ENCODE measurements at places on chromosomes 6 and 20.

DNA sequence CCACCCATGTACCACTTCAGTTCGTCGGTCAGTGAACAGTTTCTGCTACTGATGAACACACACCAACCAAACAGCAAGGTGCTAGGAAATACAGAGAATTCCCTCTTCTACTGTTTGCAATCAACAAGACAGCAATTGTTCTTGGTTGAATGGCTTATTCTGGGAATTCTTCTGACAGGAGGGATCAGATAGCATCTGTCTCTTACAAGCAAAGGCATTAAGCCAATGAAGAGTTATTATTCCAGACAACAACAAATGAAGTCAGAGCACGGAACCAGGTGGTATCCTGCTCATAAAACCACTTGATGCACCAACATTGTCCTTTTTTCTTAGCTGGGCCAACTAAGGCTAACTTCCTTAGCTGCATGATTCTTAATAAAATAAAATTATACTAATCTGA, 37.8 kb downstream of the PTPRK start:
- no peak for DNase-seq

- DNase-seq: no peak
Measured at GRCh38 chr6:144094731-144095133, 641 bp downstream of the SF3B5 start.

DNA sequence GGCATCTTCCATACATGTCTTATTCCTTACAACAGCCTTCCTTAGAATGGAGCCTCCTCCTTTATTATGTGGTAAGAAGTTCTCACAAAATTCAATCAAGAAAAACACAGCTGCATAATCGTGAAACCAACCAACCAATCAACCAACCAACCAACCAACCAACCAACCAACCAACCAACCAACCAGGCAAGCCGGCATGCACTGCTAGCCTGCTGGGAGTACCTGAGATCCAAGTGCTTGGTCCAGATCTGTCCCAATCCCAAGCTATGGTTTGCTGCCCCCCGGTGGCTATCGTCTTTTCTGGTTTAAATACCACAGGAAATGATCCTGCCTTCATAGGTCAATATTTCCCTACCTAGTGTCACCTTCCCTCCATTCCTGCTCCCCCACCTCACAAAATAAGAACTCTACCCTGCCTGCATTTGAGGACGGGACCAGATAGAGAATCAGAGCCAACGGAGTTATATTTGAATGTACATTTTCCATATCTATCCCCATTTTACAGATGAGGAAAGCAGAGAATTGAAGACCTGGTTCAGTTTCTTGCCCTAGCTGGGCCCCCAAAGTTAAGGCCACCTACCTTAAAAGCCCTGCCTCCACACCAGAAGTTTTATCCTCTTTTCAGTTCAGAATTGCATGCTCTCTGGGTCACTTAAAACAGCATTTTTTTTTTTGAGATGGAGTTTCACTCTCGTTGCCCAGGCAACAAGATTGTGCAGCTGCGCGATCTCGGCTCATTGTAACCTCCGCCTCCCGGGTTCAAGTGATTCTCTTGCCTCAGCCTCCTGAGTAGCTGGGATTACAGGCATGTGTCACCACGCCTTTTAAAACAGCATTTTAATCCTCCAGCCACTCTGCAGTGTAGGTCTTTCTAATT, 27.1 kb downstream of the RAB44 start:
- DNase-seq: peak; percentile 48

GRCh38 chr6:112571488-112572270, 224.5 kb downstream of the RFPL4B start:
- DNase-seq: no peak

GRCh38 chr6:170198298-170198697, 92.6 kb downstream of the DLL1 start:
- DNase-seq: no peak

DNA sequence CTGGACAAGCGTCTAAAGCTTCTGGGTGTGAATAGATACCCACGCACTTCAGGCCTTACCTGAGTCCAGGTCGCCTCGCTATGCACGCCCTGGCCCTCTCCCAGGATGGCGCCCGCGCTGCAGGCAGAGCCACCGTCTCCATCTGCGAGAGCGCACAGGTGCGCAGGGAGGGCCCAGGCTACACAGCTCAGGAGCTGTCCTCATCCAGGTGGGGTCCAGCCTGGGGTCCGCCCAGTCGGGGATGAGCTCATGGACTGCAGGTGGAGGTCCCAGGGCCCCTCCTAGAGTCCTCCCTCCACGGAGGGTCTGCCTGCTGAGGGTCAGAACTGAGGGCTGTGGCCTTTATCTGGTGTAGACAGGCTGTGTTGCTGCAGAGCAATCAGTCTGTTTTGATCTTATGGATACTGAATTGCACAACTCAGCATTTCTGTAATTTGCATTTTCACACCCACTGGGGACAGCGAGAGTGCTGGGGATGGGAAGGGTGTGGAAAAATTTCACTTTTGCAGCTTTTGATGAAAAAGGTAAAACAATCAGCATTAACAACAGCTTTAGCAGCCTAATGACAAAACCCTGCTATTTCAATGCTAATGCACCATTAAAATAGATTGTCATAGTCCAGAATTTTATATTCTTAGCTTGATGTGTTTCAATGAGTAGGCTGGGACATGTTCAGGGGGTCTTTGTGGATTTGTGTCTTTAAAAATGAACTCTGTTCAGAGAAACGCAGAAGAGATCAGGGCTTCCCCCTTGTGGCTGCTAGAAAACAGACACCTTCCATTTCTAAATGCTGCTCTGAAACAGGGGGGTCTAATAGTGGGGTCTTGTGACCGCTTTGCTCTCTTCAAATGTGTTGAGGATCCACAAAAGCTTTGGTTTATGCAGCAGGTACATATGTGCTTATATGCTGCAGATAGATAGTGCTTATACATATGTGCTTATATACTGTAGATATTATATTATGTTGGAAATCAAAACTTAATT, 77.8 kb upstream of the PHACTR3 start:
- no peak for DNase-seq

DNA sequence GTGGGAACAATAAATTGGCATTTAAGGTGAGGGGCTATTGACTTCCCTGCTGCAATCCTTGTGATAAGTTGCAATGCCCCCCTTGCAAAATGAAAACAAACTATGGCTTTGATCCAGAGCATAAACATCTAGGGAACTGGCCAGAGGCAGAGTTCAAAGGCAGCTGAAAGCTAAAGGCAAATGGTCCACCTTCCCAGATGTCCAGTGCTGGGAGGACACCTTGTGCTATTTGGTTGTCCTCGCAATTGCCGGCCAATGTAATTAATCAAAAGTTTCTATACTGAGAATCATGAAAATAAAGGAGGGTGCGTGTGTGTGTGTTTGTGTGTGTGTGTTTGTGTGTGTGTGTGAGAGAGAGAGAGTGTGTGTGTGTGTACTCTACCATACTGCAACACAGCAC, 337.4 kb downstream of the CBLN4 start:
- no peak for DNase-seq

DNA sequence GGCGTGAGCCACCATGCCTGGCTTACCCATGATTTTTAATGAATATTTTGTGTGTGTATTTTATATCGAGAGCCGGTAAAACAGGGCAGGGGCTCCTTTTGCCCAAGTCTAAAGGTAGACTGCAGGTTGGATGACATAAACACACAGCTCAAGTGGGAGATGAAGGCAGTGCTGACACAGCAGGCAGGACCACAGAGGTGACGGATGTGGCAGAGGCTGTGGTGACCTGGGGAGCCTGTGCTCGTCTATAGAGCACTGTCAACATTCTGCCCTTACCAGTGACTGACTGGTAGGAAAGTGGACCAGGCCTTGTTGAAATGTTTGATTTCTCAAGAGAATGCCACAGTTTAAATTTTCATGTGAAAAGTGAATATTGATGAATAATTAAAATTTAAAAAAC, 137.5 kb downstream of the ZFP64 start:
- DNase-seq: no peak

DNA sequence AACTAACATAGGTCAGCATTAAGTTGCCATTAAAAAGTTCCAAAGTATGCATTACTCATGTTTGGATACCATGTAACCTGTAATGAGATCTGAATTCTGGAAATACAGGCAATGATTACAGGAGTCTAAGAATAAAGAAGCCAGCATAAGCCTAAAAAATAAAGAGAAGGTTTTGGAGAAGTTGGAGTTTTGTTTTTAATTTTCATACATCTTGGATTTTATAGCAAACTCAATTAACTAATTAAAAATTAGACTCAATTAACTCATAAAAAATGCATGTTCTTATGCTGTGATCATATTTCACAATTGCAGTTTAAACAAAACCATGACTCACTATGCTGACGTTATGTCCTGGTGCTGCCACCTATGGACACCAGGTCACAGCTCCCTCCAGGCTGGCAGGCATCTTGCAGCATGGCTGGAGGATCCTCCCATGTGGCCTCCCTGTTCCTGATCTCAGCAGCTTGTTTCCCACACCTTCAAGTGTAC, 648.8 kb upstream of the AGPAT4 start:
- DNase-seq: peak; percentile 64

- no peak for DNase-seq
Measured at GRCh38 chr6:89492025-89492640, 59.2 kb downstream of the ANKRD6 start.

GRCh38 chr6:126300735-126301134, 39.2 kb upstream of the CENPW start:
- DNase-seq: no peak

DNA sequence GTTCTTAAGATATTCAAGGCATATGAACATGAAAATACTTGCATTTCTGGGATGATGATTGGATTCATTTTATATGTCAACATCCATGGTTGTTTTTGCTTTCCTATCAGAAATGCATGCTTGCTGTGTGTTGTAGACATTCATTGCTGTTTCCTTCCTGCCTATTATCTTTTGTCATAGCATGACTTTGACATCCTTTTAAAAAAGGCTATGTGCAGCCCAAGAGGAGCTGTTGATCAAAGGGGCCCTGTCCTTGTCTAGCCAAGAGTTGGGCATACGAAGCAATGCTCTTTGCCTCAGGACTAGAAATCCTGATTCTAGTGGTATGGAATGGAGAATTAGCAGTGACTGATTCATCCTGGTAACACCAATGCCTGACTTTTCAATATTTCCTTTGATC, 143.1 kb downstream of the RNF144B start:
- no peak for DNase-seq

DNA sequence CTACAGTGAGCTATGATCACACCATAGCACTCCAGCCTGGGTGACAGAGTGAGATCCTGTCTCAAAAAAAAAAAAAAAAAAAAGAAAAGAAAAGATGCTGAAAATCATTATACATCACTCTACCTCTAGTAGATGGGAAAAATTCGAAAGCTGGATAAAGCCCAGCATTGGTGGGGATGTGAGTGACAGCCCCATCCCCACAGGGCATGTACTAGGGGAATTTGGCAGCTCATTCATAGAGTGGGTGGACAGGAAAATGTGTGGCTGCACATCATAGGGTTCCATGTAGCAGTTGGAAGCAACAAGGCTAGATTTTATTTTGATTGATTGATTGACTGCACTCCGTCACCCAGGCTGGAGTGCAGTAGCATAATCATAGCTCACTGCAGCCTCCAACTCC, 42.0 kb downstream of the MRPL14 start:
- DNase-seq: no peak

GRCh38 chr6:137792160-137793033, 74.7 kb upstream of the TNFAIP3 start:
- DNase-seq: no peak

DNA sequence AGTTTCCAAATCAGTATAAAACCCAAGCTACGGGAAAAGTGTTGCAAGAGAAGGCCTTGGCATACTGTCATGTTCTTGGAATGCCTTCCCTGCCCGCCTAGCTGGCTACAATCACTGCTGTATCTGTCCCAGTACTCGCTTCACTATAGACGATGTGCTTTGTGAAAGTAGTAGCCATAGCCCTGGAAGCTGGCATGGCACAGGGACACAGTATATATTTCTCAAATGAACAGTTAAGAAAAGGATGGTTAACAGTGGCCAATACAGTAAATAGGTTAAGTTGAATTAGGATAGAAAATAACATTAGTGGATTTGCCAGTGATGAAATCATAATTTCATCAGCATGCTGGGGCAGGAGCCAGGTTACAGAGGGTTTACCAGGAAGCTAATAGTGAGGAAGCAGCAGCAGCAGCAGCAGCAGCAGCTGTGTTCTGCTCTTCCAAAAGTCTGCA, 499.3 kb downstream of the CDKAL1 start:
- DNase-seq: no peak

GRCh38 chr6:34457742-34458735, 7.8 kb upstream of the PACSIN1 start:
- DNase-seq: no peak

DNA sequence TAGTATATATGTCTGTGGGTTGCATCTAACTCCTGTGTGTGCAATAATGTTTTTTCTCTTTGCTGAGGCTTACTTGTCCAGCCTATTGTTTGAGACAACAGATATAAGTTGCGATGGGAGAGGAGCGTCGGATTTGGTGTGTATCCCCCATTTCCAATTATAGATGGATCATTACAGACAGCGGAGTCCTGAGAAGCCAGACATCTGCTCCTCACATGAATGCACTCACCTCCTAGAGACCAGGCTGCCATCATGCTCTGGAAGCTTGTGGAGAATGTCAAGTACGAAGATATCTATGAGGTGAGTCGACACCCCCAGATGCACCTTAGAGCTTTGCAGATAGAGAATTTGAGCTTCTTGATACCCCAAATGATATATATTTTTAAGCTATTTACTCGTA, at the start of gene TFAP2B:
TFAP2B (plus strand) TSS at position 199 of the 400 bp plus-strand sequence; CDS start at position 220, 21 bp downstream.
- DNase-seq: no peak

DNA sequence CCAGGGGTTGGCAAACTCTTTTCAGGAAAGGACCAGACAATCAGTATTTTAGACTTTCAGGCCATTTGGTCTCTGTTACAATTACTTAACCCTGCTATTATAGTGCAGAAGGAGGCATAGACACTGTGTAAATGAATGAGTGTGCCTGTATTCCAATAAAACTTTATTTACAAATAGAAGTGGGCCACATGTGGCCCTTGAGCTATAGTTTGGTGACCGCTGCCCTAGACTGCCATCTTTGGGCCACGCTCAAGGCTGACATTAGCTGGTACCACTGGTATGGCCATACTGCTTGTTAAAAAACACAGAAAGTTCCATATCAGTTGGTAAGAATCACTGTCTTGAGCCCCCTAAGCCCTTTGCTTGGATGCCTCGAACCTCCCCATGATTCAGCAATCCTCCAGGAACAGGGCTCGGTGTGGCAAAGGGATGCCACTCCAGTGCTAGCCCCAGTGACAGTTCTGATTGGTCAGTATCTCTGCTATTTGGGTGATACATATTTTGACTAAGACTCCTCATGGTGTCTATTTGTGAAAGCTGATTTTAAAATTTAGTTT, 23.3 kb upstream of the SNRNP48 start:
- no peak for DNase-seq

DNA sequence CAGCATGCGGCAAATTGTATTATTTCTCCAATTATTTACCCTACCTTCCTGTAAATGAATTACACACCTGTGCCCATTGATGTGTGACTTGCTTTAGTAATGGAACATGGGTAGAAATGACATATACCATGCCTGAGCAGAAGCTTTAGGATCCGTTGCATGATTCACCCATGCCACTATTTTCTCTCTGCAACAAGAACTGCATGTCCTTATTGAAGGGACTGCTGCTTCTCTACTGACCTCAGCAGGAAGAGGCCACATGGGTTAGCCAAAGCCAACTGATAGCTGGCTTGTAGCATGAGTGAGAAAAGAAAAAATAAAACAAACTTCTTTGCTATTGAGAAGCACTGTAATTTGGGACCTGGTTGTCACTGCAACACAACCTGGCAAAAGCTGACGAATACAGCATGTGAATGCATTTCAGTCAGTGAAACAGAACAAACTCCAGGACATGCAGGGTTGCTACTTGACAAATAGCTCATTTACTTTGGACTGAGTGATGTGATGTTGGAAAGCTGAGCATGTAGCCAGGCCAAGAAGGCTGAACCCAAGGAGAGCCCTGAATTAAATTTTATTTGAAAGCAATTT, 99.2 kb downstream of the BCAS1 start:
- no peak for DNase-seq
